ENCODE measurements at places on chromosomes 13 and 19.

GRCh38 chr13:54124700-54125099, 1096.1 kb downstream of the OLFM4 start:
- DNase-seq: no peak

- DNase-seq: no peak
Observed at GRCh38 chr19:14127176-14127575, 9.2 kb downstream of the ASF1B start.

- no peak for DNase-seq
Observed at GRCh38 chr13:74751739-74752138, 617.5 kb upstream of the KLF12 start.

DNA sequence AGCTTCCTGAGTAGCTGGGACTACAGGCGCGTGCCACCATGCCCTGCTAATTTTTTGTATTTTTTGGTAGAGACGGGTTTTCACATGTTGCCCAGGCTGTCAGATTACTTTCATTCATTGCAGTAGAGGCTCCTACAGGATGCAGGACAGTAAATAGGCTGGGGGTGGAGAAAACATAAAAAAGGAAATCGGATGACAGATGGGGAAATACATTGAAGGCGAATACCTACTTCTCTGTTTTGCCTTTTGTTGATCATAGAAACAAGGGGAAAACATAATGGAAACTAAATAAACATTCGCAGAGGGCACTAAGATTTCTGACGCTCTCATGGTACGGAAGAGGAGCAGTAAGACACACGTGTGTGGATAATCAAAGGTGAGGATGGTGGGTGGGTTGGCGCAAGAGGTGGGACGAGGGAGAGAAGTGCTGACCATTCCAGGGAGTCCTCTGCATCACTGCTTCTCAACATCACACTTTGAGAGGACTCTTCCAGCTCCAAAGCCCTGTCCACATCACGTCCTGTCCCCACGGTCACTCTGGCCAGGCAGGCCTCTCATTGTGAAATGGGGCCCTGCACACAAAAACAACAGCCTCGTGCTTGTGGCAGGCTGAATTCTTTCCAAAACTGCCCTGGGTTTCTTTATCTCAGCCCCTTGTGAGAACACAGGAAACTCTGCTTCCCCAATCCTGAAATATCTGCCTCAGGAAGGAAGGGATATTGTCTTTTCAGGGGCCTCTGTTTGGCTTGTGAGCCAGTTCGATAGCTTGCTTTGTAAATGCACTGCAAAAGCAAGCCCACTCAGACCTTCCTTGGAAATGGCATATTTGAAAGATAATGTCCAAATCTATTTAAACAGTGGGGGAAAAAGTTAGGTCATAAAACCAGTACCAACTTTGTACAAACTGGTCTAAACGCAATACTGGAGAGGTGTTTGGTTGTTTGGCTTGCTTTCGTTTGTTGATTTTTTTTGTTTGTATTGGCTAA, 188.5 kb downstream of the FOXO1 start:
- no peak for DNase-seq

DNA sequence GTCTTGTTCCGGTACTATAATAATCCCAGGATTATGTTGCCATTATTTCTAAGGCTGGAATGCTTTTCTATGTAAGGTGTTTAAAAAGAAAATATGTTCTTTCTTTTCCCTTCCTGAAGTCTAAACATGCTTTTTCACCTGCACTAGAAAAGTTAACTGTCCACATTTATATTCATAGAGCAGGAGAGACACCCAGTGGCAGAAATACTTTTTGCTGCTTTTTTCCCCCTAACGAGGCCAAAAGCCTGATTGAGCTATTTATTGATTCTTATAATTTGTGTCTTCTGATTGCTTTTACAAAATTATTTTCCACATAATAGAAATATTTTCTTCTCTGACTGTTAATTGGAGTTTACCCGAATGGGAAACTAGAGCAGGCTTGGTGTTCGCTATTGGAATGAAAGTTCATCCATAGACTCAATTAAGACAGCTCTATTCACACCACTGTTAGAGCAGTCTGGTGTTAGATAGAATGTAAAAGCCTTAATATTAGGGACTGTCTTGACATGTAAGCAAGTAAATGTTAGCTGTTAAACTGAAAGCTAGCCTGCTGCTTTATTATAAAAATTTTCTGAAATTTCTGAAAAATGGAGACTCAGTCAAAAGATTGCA, 15.8 kb downstream of the GPR180 start:
- DNase-seq: no peak

- no peak for DNase-seq
Observed at GRCh38 chr19:51548213-51548651, 16.8 kb upstream of the SIGLEC6 start.

DNA sequence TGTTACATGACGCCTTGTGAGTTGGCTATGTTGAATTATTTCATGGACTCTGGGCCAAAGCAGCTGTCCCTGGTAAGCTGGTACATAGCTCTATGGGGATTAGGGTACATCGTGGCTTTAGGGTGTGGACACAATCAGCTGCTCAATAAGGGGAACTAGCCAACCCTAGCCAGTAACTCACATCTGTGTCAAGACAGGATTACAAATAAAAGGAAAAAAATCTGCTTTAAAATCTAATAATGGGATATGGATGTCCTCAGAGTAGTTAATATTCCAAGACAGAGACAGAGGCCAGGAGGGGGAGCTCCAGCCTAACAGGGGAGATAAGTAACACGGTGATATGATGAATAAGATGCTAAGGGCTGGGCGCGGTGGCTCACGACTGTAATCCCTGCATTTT, 21.1 kb upstream of the ZNF766 start:
- peak; percentile 64 for DNase-seq

- no peak for DNase-seq
Observed at GRCh38 chr19:33453265-33453664, 68.3 kb downstream of the PEPD start.

DNA sequence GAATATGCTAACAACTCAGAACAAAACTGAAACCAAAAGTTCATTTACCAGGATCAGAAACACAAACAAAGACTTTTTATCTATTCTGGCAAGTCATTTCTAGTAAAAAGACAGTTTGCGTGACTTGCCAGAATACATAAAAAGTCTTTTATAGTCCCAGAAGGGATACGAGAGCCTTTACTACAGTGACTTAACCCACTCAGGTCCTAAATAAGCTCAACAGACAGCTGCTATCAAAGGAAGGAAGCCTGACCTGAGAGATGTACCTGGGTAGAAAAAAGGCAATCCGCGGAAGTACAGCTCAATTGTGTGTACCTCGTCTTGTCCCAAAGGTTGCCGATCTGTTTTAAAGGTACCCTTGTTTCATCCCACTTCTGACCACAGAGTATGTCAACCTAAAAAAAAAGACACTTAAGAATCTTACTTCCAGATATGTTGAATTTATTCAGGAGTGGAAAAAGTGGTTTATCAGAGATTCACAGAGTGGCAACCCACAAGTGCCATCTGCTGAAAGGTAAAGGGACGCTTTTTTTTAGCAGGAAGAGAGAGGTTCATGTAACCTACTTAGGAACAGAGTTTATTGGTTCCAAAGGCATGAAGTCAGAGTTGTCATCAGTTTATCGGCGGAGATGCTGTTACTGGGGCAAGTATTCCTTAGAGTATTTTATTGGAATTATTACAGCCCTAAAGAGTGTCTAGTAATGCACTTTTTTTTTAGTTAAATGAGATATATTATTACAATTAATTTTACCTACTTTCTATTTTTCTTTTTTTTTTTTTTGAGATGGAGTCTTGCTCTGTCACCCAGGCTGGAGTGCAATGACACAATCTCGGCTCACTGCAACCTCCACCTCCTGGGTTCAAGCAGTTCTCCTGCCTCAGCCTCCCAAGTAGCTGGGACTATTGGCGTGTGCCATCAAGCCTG, 69.7 kb upstream of the C1QTNF9B start:
- no peak for DNase-seq

GRCh38 chr19:6161271-6161850, 25.9 kb downstream of the ACSBG2 start:
- peak; percentile 44 for DNase-seq

DNA sequence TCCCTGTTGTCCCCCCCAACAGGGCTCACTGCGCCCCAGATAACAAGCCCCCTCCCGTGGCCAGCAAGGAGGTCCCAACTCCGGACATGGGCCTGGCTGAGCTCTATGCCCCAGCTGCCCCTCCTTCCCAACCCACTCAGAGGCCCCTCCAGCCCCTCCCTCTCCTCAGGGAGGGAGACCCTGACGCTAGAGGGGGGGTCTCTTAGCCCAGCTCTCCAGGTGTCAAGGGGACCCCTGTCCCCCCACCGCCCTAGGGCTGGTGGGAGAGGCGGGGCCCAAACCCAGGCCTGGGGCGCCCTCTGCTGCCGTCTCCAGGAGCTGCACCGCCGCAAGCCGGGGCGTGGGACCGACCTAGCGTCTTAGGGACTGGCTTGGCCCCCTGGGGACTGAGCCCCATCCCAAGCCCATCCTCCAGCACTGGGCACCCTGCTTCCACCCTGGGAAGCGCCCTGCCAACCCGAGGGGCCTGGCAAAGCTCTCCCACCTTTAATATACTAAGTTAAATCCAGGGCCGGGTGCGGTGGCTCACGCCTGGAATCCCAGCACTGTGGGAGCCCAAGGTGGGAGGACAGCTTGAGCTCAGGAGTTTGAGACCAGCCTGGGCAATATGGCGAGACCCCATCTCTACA, 1.4 kb downstream of the GRIN3B start:
- DNase-seq: peak; percentile 85

DNA sequence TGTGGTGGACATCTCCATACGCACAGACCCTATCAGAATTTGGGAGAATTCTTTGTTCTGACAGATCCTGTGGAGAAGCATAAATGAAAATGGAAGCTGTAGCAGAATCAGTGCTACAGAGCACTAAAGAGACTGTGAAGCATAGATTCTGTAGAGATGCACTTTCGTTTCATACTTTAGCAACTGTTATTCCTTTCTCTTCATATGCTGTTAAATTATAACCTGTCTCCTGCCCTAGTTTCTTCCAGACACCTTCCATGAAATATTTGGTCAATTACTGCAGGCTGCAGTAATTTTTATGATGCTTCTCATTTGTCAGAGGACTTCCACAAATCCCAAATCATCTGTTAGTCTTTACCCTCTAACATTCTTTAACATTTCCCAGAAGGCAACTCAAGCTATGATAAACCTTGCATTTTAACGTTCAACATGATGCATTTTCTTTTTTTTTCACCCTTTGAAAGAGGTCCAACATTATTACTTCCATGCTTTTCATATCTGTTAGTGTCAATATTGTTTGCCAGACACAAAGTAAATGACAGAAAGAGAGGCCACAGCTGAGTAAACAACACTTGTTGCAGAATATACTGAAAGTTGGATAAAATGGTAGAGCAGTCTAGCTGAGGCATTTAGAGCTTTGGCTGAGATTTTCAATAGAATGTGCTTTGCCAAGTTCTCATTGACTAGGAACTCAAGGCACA, 412.7 kb downstream of the LMO7 start:
- no peak for DNase-seq

GRCh38 chr19:51258165-51259160, 7.6 kb downstream of the SIGLECL1 start:
- DNase-seq: no peak

DNA sequence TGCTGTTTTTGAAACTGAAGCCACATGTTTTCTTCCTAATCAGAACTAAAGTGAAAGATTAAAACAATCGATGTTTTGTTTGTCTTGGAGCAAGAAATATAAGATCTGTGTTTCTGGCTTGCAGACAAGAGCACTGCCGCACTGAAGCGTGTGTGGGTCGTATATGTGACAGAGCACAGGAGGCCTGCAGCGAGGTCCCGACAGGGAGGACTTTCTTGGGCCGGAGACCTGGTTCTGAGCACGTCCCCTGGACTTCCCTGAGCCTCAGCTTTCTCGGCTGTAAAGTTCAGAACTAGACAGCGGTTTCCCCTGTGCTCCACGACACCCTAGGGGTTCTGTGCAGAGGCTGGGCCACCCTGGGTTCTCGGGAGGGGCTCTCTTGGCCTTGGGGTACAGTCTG, 60.5 kb downstream of the GADD45B start:
- no peak for DNase-seq

DNA sequence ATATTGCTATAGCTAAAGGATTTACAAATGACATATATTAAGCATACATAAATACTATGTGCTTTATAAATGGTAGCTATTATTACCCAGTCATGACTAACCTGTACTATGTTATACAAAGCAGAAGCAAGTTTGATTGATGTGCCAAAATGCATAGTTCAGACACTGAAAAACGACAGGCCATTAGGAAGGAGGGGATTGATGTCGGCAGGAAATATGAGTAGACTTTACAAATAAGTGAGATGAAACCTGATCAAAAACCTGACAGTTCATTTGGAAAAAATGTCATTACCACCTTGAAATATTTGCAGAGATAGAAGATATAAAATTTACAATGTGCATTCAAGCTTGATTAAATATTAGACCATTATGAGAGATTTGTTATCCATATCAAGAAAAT, 38.8 kb upstream of the TPP2 start:
- no peak for DNase-seq

DNA sequence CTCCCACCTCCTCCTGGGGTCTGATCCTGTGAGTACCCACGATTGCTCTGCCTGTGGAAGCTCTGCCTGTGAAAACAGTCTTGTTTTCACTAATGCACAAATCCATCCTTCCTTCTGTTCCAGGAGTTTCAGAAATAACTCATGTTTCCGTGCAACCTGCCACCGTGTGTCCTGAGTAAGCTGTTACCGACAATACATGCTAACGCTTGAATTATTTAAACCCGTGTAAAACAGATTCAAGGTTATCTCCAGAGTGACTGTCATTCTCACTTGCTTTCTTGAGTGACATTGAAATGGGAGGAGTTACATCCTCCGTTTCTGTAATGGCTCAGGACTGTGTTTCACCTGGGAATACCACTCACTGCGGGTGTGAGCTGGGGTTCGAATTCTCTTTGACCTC, 24.9 kb downstream of the GPR12 start:
- no peak for DNase-seq

DNA sequence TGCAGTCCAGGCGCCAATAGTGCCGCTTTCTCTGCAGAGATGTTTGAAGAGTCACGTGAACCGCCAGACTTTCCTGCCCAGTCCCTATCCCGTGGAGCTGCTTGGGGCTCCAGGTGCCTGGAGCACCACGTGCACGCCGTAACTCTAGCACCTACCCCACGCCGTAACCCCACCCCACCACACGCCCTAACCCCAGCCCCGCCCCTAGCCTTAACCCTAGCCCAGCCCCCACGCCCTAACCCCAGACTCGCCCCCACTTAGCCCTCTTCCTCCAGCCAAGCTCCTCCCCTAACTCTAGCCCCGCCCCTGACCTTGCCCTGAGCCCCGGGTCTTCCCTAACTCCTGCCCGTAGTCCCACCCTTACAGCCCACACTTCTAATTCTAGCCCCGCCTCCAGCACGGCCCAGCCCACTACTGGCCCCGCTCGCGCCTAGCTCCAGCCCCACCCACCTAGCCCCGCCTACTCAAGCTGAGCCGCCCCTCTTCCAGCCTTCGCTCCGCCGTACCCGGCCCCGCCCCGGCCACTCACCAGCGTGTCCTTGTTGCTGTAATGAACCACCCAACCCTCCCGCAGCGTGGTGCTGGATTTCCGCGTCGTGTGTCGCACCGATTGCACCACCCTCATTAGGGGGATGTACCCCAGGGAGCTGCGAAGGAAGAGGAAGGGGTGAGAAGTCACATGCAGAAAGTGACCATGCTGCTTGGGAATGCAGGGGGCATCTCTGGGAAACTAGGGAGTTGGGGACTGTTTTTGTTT, 19.5 kb downstream of the PRKD2 start:
- no peak for DNase-seq
